ENCODE measurements at places on chromosomes 13 and 19. TPM values are rescaled to one million over a fixed set of nuclear protein-coding genes. Genes with fewer than 3 reads are reported as not detected.

Gene SIGLEC5
- total RNA-seq, result not detected

Gene HCN2
- 0.42 TPM for total RNA-seq

Gene ENOX1
- 0.10 TPM for total RNA-seq

Gene CAPN12
- total RNA-seq, result 1.0 TPM

Gene ADGRL1
- 4.8 TPM for total RNA-seq

Gene ZFP82
- 10.1 TPM for total RNA-seq

Gene ZNF723
- total RNA-seq, result not detected

Gene TRIM13
- total RNA-seq, result 13.2 TPM

Gene PEG3
- total RNA-seq, result 1.5 TPM

Gene NLRP12
- not detected for total RNA-seq

Gene SULT2A1
- total RNA-seq, result not detected

Gene PSG11
- total RNA-seq, result 0.49 TPM

GRCh38 chr19:50928831-50929230, 17.6 kb upstream of the KLK4 start:
- peak; percentile 15 for DNase-seq

GRCh38 chr13:92143766-92144165, 745.3 kb downstream of the GPC5 start:
- no peak for DNase-seq

DNA sequence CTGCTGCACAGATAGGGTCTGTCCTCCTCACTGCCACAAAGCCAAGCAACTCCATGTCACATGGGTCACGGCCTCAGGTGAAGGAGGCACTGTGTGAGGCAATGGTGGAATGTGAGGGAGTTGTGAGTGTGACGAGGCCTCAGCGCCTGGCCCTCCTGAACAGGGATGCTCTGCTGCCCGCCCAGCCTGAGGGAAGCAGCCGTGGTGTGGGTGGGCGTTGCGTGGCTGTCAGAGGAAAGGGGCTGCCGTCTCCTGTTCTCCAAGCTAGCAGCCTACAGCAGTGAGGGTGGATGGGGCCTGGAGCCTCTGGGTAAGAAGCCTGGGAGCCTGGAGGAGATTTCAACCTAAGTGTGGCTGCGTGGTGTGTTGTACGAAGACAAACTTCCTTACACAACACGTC, 125.0 kb downstream of the COL4A1 start:
- DNase-seq, result no peak

- no peak for DNase-seq
Measured at GRCh38 chr13:101949681-101950080, 452.2 kb downstream of the FGF14 start.

GRCh38 chr13:113051641-113052040, 54.0 kb upstream of the F7 start:
- DNase-seq, result no peak

GRCh38 chr19:10998045-10998533, 37.3 kb downstream of the SMARCA4 start:
- DNase-seq, result peak; percentile 18

DNA sequence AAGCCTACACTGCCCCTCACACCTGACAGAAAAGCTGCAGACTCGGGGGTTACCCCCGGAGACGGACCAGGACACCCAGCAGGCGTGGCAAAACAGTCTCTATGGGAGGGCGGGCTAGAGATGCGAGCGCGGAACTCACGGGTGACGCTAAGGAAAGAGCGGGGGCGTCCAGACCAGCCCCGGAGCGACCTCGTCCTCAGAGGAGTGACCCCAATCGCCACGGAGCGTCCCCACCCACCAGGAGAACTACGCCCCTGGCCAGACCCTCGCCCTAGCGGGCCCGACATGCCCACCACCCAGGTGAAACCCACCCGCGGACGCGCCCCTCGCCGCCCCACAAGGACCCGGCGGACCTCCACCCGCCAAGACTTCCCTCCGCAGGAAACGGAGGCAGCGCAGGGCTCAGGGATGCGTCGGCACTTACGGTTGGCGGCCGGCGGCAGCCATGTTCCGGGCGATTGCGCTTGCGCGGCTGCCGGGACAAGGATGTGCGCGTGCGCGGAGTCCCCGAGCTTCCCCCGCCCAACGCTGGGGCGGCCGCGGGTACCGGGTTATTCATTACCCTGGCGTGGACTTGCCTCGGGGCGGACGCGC, at the start of gene ZNF329:
ZNF329 (minus strand) TSS at position 462 of the 594 bp plus-strand sequence. CDS start 21,286 bp downstream, outside the sequence.
- peak; percentile 84 for DNase-seq

DNA sequence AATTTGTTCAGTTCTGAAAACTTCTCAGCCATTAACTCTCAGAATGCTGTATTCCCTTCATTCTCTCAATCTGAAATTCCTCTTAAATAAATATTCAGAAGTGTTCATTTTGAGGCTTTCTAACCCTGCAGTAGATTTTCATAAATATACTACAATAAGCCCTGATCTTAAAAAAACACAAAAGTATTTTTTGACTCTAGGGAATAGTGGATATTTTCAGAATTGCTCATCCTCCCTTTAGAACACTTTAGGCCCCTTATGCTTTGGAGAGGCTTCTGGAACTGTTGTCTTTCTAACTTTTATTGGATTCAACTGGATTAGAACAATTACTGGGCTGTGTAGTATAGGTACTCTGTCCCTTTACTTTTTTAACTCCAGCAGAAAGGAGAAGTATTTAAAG, 1662.6 kb upstream of the MIR17HG start:
- no peak for DNase-seq

DNA sequence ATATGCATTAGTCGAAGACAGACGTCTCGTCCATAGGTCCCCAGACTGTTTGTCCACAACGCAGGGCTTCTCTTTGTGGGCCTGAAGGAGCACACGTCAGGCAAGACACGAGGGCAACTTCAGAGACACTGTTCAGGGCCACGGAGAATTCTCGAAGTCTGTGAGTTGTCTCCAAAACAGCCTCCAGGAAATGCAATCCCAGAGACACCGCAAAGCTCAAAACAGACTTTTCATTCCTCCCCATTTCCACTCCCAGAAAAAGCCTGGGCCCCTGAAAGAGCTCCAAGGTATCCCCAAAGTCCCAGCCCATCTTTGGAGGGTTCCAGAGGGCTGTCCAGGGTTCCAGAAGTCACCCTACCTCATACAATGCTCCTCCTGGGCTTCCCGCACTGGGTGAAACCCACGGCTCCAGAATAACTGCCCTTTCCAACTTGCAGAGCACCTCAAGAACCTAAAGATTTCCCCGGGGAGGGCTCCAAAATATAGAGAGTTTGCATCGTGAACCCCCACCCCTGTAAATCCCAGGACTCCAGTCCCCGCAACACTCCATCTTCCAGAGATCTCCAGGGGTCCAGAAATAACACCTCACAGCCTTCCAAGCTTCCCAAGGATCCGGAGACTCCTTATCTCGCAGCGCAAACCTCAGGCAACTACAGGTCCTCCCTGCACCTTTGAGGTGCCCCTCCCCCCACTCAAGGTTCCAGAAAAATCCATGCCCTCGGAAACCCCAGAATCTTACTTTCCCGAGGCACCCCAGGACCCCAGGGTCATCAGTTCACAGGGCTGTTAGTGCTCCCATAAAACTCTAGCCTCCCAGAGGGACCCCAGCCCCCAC, 687 bp upstream of the FTL start:
- DNase-seq, result peak; percentile 49

DNA sequence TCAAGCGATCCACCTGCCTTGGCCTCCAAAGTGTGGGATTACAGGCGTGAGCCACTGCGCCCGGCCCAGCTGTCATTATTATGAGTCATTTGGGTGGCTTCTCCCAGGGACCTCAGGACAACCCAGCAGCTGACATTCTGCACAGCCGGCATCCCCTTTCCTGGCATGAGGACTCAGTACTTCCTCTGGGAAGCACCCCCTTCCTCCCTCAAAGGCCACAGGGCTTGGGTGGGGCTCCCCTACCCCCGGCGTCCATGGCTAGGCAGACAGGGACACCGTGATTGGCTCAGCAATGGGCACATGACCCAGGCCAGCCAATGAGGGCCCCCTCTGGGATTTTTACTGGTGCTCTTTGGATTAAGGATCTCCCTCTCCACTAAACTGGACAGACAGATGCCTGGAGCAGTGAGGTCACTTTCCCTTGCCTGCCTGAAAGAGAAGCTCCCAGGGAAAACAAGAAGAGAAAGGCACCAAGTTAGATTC, 6.0 kb downstream of the KANK2 start:
- DNase-seq, result peak; percentile 82

DNA sequence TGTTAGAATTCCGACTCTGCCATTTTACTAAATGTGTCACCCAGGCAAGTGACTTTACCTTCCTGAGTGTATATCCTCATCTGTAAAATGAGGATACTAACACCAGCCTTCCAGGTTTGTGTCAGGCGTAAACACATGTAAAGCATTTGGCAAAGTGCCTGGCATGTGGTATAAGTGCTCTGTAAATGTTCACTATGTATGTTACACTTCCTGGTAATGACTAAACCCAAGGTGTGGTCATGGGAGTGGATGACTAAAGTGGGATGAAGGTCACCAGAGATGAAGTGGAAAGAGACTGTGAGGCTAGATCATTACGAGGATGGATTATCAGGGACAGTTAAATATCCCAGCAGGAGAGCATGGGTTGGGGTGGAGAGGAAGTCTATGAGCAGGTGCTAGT, 25.6 kb downstream of the DEDD2 start:
- peak; percentile 88 for DNase-seq

DNA sequence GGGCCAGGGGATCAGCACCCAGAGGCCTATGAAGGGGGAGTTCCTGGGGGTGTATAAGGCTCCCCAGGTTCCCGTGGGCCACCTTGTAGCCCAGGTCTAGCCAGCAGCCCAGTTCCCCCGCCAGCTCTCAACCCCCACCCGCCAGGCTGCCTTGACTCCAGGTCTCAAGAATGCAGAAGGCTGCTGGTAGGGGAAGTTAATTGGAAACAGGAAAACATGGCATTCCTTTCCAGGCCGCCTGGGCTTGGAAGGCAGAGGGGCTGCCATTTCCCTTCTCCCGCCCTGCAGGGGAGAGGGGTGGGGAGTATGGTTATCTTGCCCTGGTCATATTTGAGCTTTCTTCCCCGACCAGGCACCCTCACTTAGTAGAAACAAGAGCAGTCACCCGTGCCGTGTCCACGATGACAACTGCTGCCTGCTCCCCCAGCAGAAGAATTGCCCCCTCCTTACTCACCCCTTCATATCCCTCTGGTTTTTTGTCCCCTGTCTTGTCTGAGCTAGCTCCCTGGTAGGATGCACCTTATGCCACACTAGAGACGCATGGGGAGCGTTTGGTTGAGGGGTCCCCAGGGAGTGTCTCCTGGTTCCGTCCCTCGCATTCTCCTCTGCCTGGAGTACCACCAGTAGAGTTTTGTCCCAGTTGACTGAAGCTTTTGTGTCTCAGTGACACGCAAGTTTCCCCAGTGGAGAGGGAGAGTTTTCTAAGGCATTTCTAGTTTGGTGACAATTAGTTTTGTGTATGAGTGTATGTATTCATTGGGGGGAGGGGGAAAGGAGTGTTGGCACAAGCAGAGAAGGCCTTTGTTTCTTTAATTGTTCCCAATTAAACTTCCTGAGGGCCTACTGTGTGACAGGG, 4.5 kb downstream of the BICRA start:
- peak; percentile 58 for DNase-seq

DNA sequence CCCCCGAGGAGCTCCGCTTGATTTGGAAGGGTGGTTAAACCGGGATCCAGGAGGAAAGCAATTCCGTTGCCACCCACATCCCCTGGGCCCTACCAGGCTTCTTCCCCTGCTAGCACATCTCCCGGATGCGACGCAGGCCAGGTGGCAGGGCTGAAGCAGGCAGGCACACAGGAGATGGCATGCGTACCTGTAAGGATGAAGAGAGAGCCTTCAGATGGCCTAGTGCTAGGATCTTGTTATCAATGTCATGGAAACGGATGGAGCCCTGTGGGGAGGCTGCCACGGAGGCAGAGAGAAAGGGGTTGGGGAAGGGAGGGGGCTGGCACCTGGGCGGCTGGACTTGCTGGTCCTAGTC, 8.5 kb upstream of the SOX1 start:
- no peak for DNase-seq

GRCh38 chr19:7681340-7682174, 924 bp downstream of the TRAPPC5 start:
- peak; percentile 17 for DNase-seq

GRCh38 chr19:23509686-23510450, 114.6 kb upstream of the ZNF91 start:
- peak; percentile 99 for DNase-seq

DNA sequence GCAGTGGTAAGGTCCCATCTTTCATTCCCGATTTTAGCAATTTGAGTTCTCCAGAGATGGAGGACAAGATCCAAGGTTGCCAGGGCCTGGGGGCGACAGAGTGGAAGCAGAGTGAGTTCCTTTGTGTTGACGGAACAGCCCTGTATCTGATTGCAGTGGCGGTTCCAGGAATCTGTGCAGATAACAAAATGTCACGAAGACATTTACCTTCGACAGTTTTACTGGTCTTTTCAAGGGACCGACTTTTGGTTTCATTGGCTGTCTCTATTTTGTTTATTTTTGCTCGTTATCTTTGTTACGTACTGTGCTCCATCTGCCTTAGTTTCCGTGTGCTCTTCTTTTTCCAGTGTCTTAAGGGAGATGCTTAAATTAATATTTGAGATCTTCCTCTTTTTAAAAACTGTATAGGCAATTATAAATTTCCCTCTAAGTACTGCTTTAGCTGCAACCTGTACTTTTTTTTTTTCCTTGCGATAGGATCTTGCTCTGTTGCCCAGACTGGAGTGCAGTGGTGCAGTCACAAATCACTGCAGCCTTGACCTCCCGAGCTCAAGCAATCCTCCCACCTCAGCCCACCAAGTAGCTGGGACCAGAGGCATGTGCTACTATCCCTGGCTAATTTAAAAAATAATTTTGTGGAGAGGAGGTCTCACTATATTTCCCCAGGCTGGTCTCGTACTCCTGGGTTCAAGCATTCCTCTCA, 23.2 kb downstream of the KDM4B start:
- no peak for DNase-seq

DNA sequence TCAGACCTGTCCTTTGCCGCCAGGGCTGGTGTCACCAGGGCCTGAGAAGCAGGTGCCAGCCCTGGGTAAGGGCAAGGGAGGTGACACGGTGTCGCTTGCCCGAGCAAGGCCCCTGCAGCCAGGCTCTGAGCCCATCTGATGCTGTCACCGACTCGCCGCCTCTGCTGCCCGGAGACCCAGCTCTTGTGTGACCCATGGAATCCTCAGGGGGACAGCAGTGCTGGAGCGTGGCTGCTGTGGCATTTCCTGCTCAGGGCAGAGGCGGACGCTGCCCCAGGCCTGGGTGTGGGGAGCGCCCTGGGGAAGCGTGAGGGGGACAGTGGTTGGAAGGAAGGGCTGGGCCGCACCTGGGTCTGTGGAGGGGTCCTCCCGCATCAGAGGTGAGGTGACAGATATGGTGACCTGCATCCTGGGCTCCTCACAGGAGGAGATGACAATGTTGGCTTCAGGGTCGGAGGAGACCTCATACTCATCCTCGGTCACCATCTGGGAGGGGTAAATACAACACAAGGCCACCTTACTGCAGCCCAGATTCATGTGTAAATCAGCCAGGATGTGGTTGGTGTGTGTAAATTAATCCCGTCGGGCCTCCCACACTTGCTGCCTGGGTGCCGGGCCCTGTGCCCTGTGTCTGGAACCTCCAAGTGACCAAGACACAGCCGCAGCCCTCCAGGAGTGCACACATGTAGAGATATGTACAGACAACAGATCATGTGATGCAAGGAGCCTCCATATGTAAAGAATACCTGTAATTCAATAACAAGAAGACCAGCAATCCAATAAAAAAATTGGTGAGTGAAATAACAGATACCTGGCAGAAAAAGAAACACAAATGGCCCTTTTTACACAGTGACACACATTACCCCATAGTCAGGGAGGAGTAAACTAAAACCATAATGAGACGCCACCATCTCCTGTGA, 27.6 kb upstream of the MATK start:
- DNase-seq, result no peak
